AG09319 (cell line): ENCODE measurements at places on chromosomes 3 and 15.

GRCh38 chr3:187735383-187735782 lies 9.9 kb downstream of the BCL6 start:
- DNase-seq = no peak

DNA sequence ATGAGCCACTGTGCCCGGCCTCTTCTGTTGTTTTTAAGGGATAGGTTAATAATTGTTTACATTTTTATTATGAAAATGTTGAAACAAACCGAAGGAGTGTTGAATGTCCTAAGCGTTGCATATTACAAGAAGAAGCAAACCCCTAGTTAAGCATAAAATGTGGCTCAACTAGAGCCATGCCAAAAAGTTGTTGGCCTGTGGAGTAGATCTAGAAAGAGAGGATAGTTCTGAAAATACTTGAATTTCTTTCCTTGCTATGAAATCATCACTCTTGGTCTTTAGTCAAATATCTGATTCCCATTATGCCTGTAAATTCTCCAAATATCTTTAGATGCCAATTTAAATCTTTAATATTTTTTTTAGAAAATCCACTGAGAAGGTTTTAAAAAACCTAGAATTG lies 12.8 kb downstream of the RBP2 start:
- no peak for DNase-seq

DNA sequence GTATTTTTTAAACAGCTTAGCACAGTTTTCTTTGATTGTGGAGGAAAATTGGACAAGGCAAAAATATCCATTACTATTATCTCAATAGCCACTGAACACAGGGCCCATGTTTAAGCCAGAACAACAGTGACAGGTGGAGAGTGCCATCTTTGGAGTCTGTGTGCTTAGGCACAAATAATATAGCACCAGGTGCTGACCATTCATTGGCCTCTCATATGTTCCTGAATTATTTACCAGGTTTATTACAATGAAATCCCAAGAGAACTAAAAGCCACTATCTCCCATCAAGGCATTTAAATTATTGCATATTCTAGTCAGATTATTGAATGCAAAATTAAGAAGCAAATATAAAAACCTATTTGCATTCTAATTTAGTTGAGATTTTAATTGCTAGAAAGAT lies 39.6 kb downstream of the GPR156 start:
- no peak for DNase-seq

GRCh38 chr3:197749315-197749600 lies 425 bp upstream of the FYTTD1 start:
- no peak for DNase-seq

GRCh38 chr3:125381314-125381713 lies 6.2 kb upstream of the ZNF148 start:
- no peak for DNase-seq

DNA sequence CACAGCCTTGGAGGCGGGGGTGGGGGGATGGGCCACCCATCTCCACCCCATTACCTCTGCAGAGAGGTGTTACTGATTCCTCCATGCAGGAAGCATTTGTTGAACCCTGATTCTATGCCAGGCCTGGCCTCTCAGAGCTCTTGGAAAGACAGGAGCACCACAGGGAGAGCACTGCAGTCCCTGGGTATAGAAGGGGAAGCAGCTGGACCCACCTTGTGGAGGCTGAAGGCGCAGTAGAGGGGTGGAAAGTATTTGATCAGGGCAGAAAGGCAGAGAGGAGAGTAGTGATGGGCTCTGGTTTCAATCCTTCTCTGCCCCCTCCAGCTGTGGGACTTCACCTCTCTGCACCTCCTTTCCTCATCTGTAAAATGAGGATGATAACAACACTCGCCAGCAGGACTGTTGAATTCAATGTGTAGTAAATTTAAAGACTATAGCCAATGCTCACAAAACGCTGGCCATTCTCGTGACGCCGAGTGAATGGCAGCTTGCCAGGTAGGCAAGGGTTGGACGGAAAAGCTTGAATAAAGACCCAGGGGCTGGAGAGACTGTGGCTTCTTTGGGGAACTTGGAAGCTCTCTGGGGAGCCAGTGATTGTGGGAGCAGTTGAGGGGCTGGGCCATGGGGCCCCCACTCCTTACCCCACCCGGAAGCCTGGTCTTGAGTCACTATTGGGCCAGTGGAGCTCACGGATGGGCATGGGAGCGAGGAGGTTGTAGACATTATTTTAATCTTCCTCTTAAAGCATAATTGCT lies 8.0 kb upstream of the CCDC33 start:
- DNase-seq = no peak

DNA sequence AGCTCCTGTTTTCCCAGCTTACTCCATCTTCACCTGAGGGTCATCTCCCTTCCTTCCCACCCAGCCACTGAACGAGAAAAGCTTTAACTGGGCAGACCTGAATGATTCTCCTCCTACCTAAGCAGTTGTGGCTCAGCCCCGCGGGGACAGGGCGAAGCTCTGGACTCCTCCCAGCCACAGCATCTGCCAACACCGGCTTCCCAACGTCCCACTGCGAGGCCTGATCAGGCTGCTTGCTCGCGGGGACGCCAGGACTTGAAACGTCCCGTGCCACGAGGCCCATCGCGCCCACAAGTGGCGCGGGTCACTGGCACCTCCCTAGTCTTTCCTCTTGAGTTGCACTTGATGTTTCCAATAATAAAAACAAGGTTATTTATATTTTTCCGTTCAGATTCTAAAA lies at the start of gene SPATA16:
SPATA16 (minus strand) TSS at position 250 of the 400 bp plus-strand sequence. CDS start 23,504 bp downstream, outside the sequence.
- DNase-seq = no peak
